ENCODE measurements at places on chromosomes 7 and 10.
A peak's percentile ranks its signal among the peaks of the same experiment; 100 is the strongest.

GRCh38 chr10:112122827-112123226 is 60.7 kb downstream of the GPAM start:
- no peak for DNase-seq

DNA sequence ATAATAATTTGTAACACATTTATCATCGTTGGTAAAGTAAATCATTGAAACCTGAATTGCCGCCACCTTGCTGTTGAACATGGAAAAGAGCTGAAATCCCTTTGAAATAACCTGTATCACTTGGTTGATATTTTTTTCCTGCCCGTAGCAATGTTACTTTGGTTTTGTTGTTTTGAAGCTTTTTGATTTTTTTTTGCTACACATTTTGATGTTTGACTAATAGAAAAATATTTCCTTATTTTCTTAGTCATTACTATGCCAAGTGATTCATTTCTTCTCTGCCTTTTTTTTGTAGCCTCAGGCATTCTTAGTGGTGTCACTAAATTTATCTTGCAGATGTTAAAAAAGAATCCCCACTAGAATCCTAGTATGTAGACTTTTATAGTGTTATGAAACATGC is 235.1 kb upstream of the MEOX2 start:
- no peak for DNase-seq

- no peak for DNase-seq
These were observed 9.7 kb upstream of the RASSF4 start for GRCh38 chr10:44949915-44950314.

- no peak for DNase-seq
These were observed 92.2 kb downstream of the PRKCQ start for GRCh38 chr10:6487920-6488319.

DNA sequence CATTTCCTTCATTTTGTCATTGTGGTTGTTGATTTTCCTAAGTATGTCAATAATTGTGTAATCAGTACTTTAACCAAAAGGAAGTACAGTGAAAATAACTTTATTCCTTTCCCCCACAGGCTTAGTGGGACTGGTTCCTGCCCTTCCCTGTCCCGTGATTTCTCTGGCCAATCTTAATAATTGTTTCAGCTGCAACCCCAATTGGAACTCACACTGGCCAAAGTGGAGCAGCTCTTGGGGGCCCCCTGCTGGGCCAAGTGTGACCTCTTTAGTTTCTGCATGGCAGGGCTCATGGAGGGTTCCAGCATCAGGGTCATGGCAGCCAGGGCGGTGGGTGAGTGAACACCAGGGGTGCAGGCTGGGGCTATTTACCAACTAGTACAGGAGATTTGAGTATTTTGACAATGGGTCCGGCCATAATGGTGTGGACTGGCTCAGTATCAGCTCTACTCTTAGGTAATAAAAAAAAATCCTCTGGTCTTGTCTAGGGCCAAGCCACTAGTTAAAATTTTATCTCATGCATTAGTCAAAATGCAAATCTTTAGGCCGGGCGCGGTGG is 31.7 kb downstream of the CYCS start:
- DNase-seq = no peak

DNA sequence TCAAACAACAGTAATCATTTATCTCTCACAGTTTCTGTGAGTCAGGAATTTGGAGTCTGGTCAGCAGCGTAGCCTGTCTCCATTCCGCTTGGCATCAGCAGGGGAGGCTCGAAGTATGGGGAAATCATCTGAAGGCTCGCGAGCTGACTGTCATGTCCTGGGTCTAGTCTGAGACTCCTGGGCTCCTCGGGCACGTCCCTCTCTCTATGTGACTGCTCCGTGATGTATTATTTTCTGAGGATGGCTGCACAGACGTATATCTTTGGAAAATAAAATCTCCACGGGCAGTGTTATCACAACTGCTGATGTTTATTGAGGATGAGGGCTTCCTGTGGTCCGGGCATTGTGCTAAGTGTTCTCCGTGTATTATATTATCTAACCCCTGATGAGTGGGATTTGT is 23.3 kb upstream of the PCGF5 start:
- DNase-seq = no peak

DNA sequence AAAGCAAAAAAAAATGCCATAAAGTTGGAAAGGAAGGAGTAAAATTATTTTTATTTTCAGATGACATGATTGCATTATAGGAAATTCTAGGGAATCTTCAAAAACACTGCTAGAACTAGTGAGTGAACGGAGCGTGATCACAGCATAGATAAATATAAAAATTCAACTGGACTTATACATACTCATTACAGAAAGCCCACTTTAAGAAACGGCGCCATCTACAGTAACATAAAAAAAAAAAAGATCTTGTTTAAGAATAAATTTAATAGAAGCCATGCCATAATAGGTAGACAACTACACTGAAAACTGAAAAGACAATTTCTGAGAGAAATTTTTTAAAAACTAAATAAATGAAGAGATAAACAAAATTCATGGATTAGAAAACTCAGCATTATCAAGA is 623.1 kb upstream of the MGMT start:
- peak; percentile 1 for DNase-seq

GRCh38 chr7:22992874-22993840 is 20.8 kb downstream of the HYCC1 start:
- DNase-seq = no peak

GRCh38 chr7:1703441-1703840 is 33.4 kb downstream of the ELFN1 start:
- DNase-seq = no peak

DNA sequence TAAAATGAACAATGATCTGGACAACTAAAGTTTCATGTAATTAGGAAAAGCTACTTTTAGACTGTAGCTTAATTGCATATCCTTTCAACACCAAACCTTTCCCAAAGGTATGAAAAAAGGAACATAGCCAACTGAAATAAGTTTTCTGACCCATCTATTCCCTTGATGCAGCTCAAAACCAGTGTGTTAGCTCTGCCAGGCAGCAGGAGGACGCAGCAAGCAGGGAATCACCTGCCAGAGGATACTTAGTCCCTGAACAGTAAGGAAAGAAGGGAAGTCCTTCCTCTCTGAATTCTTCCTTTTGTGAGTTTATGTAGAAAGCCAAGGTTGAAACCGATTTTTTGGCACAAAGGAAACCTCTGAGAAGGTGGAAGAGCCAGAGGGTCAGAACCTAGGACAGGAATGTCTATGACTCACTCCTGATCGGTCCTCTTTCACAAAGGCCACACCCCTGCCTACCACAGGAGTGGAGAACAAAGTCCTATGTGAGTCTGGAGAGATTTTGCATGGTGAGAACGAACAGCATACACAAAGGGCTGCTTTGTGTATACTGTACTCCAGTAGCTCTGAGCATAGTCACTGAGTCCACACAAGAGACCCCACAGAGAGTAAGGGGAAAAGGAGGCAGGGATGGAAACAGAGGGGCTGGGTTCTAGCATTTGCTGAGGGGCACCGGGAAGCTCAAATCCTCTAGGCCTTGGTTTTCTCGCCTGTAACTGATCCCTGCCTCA is 68.8 kb upstream of the GSDME start:
- no peak for DNase-seq

- no peak for DNase-seq
These were observed 155.7 kb downstream of the PTPRN2 start for GRCh38 chr7:158431941-158432347.

DNA sequence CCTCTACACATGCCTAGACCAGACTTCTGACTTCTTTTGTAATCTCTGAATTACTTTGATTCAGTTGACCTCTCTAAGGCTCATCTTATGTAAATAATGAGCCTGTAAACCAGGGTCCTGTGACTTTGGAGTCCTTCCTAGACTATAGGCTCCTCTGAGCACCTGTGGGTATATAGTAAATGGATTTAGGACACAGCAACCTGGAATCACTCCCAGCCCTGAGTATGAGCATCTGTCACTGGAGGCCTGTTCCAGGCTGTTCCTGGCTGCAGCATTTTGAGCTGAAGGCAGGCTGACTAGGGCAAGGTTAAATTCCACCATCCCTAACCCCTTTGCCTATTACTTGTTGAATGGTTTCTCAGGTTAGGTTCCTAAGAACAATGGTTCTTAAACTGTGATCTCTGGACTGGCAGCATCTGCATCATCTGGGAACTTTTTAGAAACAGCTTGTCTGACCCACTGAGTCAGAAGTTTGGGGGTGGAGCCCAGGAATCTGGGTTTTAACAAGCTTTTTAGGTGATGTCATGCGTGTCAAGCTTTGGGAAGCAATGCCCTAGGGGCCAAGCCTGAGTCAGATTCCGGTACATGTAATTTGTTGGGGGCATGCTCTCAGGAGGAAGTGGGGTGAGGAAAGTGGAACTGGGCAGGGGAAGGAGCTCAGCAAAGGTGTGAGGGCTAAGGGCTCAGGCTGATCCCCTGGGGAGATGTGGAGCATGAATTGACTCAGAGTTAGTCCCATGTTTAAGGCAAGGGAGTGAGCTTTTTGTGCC is 28.2 kb downstream of the MINDY4 start:
- DNase-seq = no peak

DNA sequence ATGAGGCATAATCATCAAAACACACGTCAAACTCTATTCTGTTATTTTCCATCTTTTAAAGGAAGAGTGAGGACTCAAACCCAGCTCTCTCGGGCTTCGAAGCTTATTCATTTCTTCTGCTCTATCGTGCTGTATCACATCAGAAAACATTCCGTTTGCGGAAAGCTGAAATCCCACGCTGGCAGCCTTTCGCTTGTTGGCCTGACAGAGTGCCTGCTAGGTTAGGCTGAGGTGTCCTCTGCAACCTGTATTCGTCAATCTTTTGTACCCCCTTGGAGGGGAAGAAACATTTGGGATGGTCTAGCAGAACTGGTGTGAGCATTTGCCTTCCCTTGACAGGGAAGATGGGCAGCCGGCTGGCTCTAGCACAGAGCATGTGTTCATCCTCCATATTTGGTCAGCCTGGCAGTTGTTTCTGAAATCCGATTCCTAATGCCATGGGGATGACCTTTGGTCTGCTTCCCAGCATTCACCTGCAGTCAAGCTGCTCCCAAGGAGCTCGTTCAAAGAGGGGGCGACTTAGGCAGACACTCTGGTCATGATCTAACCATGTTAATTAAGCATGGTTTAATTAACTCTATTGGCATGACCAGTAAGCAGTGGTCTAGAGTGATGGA is 55.2 kb downstream of the TACC2 start:
- peak; percentile 12 for DNase-seq

DNA sequence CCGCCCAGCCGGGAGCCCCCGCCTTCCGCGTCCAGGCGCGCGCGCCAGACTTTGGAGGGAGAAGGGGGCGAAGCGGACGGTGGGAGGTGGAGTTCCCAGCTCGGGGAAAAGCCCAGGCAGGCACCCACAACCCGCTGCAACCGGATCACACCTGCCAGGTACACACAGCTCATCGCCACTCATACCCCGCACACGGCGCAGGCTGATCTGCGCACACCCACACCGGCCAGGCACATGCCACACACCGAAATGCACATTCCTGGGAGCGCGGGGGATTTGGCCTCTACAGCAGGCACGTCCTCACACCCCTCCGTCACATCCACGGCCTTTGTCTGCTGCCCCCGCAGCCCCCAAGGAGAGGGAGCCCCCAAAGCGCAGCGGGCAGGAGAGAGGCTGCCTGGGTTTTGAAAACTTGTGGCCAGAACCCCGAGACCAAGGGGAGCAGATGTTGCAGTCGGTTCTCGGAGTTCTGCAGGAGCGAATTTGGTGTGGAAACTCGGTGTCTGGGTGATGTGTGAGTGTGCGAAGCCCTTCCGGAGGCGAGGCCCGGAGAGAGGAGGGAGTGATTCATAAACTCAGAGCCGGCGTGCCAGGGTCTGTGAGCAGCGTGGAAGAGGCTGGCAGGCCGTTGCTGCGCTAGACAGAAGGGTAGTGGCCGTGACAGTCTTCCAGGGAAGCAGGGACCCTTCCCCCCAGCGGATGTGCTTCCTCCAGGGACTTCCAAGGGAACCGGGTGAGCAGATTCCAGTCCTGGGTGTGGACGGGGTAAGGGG is 734 bp downstream of the CHST3 start:
- DNase-seq = no peak

DNA sequence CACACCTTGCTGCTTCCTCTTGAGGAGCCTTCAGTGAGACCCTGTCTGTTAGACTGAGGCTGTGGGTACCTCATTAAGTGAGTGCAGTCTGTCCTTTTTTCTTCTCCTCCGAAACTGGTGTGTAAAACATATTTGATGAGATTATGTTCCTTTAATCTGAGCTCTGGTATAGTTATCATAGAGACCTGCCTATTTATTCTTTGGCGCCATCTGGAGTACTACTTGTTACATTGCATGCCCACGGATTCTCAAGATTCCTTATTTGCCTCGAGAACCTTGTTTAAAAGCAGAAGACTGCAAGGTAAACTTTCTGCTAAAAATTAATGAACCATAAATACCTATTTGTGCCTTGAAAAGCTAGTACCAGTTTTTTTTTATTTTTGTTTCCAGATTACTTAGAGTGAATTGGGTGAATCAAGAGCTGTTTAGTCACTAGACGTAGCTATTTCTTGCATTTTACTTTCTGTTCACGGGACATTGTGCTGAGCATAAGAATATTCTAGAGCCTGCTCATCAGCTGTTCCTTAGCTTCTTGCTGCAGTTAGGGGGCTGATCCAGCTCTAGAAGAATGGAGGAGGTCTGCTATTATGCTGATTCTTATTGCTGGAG is 16.9 kb upstream of the STMP1 start:
- no peak for DNase-seq

DNA sequence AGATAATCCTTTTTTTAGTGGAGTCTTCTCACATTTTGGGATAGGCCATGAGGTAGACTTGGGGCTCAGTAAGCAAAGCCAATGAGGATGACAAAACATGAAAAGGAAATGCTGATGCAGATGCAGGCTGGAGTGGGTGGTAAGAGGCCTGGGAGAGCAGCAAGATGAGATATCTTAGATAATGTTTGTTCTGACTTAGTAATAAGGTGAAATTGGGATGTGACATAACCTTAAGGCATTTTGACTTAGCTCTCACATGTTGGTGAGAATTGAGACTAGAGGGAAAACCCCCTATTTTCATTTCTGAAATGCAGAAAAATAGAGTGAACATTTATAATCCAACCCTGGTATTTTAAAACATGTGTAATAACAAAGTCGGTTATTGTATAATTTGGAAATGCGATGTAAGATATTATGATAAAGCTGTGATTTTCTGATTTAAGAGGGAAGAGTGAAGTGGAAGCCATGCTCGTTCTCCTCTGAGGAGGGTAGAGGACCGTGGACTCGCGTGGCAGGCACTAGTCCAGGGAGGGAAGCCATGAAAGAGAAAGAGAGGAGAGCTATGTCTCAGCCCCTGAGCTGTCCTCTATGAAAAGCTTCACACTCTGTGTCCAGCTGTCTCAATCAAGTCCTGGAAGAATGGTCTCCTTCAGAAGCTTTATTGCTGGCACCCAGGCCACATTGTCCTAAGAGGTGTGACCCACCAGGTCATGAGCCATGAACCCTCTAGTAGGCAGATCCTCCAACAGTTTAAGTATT is 57.3 kb downstream of the ST7 start:
- DNase-seq = no peak

- no peak for DNase-seq
These were observed 137.0 kb downstream of the SND1 start for GRCh38 chr7:127789031-127789430.

All from NCI-H524 treated with DMSO at 0.1 percent for 48 hours (cell line).